Uterus (tissue), 4 donors: ENCODE measurements at places on chromosomes 3 and 15. TPM values are rescaled to one million over a fixed set of nuclear protein-coding genes. Genes with fewer than 3 reads are reported as not detected.
A peak's percentile ranks its signal among the peaks of the same experiment; 100 is the strongest.

DNA sequence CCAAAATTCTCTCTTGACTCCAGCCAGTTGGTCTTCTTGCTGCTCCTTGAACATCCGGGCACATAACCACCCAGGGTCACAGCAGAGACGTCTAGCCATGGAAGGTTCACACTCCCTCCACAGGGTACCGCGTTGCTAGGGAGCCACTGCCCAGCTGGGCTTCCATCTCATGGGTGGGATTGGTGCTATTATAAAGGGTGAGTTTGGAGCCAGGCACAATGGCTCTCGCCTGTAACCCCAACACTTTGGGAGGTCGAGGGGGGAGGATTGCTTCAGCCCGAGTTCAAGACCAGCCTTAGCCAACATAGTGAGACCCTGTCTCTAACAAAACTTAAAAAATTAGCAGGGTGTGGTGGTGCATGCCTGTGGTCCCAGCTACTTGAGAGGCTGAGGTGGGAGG is 17.5 kb upstream of the SKOR1 start:
- DNase-seq = no peak

DNA sequence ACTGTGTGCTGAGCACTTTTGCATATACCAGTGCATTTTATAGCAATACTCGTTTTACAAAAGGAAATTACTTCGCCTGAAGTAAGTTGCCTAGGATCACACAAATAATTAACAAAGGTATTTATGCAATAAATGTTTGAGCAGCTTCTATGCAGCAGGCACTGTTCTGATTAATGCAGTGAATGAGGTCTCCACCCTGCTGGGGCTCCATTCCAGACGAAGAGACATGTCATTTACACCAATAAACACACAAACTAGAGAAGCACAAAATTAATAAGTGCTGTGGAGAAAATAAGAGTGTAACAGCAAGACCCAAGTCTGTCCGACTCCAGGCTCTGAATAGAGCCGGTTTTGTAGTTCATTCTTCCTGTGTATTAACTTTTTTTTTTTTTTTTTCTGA is 17.5 kb downstream of the NOX5 start:
- no peak for DNase-seq

DNA sequence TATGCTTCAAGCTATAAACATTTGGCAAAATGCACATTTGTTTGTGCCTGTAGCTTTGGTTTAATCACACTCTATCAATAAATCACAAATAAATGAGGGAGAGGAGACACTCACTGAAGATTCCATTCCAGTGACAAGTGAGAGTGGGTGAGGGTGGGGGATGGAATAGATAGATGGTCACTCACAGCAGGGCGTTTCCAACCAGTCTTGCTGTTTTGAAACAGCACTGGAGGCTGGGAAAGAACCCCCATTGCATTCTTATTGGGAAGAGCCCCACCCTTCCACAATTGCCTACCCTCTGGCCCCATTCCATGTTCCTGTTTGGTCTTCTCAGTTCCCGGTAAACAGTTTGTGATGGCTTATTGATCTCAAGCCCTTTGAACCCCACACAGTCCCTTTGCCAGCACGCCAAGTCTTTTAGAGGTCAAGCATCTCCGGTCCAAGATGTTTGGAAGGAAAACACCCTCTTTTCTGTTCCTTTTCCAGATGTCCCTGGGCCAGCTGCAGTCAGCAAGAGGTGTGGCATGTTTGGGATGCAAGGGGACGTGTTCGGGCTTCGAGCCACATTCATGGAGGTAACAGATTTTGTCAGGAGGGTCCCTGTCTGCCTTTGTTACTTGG is 30.7 kb downstream of the LMCD1 start:
- DNase-seq = peak; percentile 52

DNA sequence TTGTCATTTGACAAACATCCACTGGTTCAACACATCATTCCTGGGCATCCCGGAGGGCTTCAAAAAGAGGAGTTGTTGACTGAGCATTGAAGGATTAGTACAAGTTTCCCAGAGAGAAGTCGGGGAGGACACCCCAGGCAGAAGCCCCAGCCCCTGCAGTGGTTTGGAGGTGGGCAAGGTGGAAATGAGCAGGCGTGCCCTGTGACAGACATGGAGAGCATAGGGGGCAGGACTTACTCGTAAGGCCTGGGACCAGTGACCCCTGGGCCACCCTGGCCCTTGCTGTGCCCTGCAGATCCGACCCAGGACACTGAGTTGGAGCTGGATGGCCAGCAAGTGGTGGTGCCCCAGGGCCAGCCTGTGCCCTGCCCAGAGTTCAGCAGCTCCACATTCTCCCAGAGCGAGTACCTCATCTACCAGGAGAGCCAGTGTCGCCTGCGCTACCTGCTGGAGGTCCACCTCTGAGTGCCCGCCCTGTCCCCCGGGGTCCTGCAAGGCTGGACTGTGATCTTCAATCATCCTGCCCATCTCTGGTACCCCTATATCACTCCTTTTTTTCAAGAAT is 5.9 kb downstream of the PARP3 start:
- no peak for DNase-seq

GRCh38 chr15:87490666-87491065 is 765.9 kb downstream of the NTRK3 start:
- DNase-seq = no peak

Gene MBD4
- total RNA-seq = 25.7 TPM
